ENCODE measurements at places on chromosomes 1 and 21. TPM values are rescaled to one million over a fixed set of nuclear protein-coding genes. Genes with fewer than 3 reads are reported as not detected.

TENT5C gene
- total RNA-seq, result 0.14 TPM

GOLT1A gene
- 4.2 TPM for total RNA-seq

KRTAP19-3 gene
- total RNA-seq, result not detected

ADGRB2 gene
- 5.6 TPM for total RNA-seq

EDN2 gene
- 37.1 TPM for total RNA-seq

TIPRL gene
- total RNA-seq, result 32.7 TPM

CCDC181 gene
- total RNA-seq, result 0.29 TPM

LCE1B gene
- not detected for total RNA-seq

C1orf210 gene
- not detected for total RNA-seq

ARHGEF10L gene
- 5.8 TPM for total RNA-seq

KCNK1 gene
- 24.6 TPM for total RNA-seq

OPRD1 gene
- total RNA-seq, result 0.01 TPM

DENND1B gene
- total RNA-seq, result 3.8 TPM

GBP4 gene
- total RNA-seq, result 0.01 TPM

BNIPL gene
- 0.17 TPM for total RNA-seq

LY9 gene
- 0.12 TPM for total RNA-seq

DAP3 gene
- 146 TPM for total RNA-seq

BTBD8 gene
- total RNA-seq, result 0.55 TPM

LCE6A gene
- not detected for total RNA-seq

FMOD gene
- 0.02 TPM for total RNA-seq

SIPA1L2 gene
- total RNA-seq, result 7.4 TPM

PIK3R3 gene
- 1.8 TPM for total RNA-seq

FMO5 gene
- 0.17 TPM for total RNA-seq

MYOC gene
- not detected for total RNA-seq

AADACL4 gene
- not detected for total RNA-seq

FCAMR gene
- total RNA-seq, result not detected

ANKRD65 gene
- total RNA-seq, result 0.05 TPM

CLCA1 gene
- total RNA-seq, result not detected

RGL1 gene
- total RNA-seq, result 0.79 TPM

ESPN gene
- 1.2 TPM for total RNA-seq

GLIS1 gene
- total RNA-seq, result 0.09 TPM

ATAD3C gene
- not detected for total RNA-seq

OR2M3 gene
- not detected for total RNA-seq

CLDN8 gene
- total RNA-seq, result not detected

GPR157 gene
- 5.3 TPM for total RNA-seq

C1orf226 gene
- total RNA-seq, result 0.92 TPM

GJC2 gene
- 0.39 TPM for total RNA-seq

SELENBP1 gene
- total RNA-seq, result 6.2 TPM

RFX5 gene
- total RNA-seq, result 22.4 TPM

OR2T2 gene
- total RNA-seq, result not detected

HJV gene
- total RNA-seq, result not detected

OLFML2B gene
- total RNA-seq, result 0.33 TPM

KIF14 gene
- 7.8 TPM for total RNA-seq

RPL11 gene
- total RNA-seq, result 1,632 TPM

FALEC gene
- total RNA-seq, result not detected

CRYAA gene
- 0.18 TPM for total RNA-seq

AHDC1 gene
- total RNA-seq, result 16.9 TPM

WDR64 gene
- total RNA-seq, result not detected

BMP8B gene
- 5.9 TPM for total RNA-seq

LRRC38 gene
- total RNA-seq, result 0.06 TPM

ZNF593OS gene
- total RNA-seq, result not detected

CYP4Z1 gene
- not detected for total RNA-seq

LRP8 gene
- total RNA-seq, result 38.2 TPM

HSD3B1 gene
- not detected for total RNA-seq

KRTAP19-1 gene
- not detected for total RNA-seq

LHX8 gene
- 0.83 TPM for total RNA-seq

NAV1 gene
- total RNA-seq, result 8.3 TPM
